NCI-H524 (cell line): ENCODE measurements at places on chromosomes 2 and 18.

DNA sequence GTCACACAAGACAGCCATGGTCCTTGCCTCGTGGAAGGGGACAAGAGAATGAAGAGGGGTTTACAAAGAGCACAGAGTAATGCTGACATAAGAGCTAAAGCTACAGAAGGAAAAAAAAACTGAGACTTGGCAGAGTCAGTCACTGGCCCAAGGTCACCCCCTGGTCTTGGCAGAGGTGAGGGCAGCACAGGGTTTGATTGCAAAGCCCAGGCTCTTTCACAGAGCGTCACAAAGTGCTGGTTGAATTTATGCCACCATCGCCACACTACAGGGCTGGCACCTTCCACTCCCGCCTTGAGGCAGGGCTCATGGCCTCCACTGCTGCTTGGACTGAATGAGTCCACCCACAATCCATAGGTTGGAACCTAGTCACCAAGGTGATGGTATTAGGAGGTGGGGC, 190.2 kb downstream of the INHBB start:
- DNase-seq = no peak

GRCh38 chr2:212428681-212429478, 109.7 kb downstream of the ERBB4 start:
- DNase-seq = no peak

GRCh38 chr2:56537756-56538155, 354.0 kb downstream of the CCDC85A start:
- DNase-seq = no peak

DNA sequence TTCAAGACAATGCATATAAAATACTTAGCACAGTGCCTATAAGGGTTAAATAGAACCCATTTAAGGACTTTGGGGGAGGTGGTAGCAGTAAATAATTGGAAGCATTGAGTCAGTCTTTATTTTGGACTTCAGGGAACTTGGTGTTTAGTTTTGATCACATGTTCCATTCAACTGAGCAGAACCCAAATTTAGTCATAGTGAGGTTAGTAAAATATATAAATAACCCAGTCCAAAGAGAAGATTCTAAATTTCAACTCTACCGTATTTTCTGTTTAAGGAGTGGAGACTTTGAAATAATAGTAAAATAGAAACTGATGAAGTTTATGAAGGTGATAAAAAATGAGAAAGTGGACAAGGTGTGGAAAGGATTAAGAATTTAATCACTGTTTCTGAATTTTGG, 19.7 kb downstream of the TWSG1 start:
- DNase-seq = no peak

- no peak for DNase-seq
Observed at GRCh38 chr2:187168720-187169713, 279.0 kb downstream of the CALCRL start.

GRCh38 chr2:127597984-127598380, 48.0 kb upstream of the GPR17 start:
- DNase-seq = no peak

- DNase-seq = no peak
Observed at GRCh38 chr2:230077851-230078547, 9.3 kb upstream of the SLC16A14 start.

DNA sequence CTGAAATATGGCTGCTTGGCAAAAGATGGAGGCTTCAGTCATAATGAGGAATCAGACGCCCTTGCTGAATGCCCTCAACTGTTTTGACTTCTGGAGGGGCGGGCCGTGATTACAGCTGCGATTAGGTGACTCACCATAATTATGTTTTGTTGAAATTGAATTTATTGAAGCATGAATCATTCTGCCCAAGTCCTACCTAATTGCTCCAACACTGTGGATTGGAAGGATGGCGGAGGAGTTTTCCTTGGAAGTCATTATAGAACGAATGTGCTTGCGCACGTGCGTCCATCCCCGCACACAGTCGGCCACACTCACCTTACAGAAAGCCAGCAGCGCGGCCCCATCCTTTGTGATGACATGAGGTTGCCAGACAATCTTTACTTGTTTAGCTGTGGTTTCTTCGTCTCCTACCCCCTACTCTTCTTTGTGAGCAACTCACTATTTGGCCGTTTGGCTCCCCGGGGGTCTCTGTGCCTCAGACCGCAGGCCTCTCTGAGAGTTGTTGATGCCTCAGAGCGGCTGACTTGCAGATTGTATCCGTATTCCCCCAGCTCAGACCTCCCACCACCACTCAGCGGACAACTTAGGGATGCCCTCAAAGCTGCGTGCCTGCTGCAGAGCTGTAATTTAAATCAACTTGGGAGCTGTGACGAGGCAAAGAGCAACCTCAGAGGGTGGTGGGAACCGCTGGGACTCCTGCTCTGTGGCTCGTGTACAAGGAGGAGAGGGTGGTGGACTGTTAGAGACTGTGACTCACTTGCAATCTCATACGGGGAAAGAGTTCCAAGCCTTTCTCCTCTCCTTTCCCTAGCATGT, 513.4 kb downstream of the TNS1 start:
- DNase-seq = no peak

- DNase-seq = peak; percentile 31
Observed at GRCh38 chr2:159151198-159152127, 135.0 kb downstream of the WDSUB1 start.

GRCh38 chr18:45374878-45375630, 240.2 kb upstream of the SLC14A2 start:
- DNase-seq = no peak

- no peak for DNase-seq
Observed at GRCh38 chr18:48889115-48889941, 61.4 kb downstream of the SMAD7 start.

GRCh38 chr2:237556773-237557632, 9.4 kb upstream of the PRLH start:
- DNase-seq = no peak

DNA sequence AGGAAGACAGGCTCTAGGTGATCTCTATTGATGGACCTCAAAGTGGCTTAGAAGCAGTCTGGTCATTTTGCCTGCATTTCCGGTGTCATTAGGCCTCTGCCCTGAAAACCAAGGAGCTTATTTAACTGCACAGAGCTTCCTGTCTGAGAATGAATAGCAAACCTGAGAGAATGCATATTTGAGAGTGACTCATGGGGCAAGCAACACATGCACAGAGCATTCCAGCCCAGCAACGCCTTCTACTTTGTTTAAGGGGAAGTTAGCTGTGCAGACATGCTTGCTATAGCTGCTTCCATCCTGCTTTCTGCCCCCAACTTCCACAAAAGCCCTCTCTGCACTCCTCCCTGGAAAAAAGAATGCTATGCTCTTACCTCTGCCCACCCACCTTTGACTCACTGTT, 232.8 kb downstream of the GRB14 start:
- DNase-seq = no peak

GRCh38 chr2:57943315-57943714, 103.3 kb upstream of the VRK2 start:
- DNase-seq = no peak

DNA sequence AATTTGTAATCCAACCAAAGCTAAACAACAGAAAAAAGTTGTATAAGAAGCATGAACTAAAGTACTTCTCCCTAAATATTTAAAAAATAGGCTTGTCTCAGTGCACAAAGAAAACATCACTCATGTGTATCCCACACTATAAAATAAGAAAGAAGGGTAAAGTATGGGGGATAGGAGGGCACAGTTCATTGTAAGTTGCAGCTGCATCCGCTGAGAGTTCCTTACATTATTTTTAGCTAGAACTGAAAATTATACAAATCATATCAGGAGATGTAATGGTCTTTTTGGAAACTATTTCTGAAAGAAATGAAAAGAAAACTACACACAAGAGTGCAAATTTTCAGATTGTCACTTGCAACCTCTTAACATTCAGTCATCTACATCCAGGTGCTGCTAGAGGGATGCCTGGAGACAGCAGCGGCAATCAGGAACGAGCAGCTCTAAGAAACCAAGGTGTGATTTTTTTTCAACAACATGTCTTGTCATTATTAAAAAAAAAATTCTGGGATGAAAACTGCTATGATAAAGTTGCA, 273.6 kb downstream of the ASXL3 start:
- DNase-seq = no peak

- peak; percentile 98 for DNase-seq
Observed at GRCh38 chr2:5691985-5692529, at the start of gene SOX11. Gene SOX11 (plus strand): TSS chr2:5692384. CDS start chr2:5692722, 338 bp downstream.

GRCh38 chr2:232261776-232262175, 116.8 kb upstream of the ALPP start:
- no peak for DNase-seq

- no peak for DNase-seq
Observed at GRCh38 chr2:26904839-26905238, 56.9 kb downstream of the DPYSL5 start.

- DNase-seq = no peak
Observed at GRCh38 chr2:53787614-53788289, 908 bp downstream of the ERLEC1 start.

DNA sequence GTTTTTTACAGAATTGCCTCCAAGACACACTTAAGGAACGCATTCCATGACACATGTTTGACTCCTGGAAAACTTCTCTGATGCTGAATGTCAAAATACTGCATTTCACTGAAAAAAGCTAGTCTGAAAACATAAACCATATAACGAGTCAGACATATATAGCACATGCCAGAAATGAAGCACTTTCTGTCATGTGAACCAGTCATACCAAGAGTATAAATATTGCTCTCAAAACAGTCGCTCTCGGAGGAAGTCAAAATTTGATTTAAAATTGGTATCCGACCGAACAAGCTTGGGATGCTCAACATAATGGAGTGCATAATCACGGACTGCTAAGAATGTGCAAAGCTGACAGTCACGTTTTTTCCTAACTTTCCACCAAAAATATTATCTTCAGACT, 115.9 kb downstream of the PIEZO2 start:
- DNase-seq = no peak

- DNase-seq = no peak
Observed at GRCh38 chr2:147649998-147650397, 194.8 kb upstream of the ACVR2A start.

- no peak for DNase-seq
Observed at GRCh38 chr18:13006531-13007247, 15.5 kb downstream of the CEP192 start.

DNA sequence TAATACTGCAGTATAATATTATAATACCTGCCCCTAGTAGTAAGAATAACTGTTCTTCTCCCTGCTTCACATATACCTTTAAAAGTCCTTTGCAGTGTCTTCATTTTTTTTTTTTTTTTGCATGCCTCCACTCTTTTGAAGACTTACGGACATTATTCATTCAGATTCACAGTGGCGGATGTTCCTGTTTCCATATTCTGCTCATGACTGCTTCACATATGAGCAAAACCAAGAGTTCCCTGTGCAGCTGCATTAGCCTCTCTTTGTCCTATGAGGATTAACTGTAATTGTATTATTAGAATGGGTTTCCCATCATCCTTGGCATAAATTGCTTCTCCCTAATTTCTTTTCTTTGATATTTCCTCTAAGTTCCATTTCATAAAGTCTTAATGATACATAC, 12.8 kb downstream of the IL18RAP start:
- no peak for DNase-seq

- no peak for DNase-seq
Observed at GRCh38 chr2:38093527-38094165, 17.7 kb upstream of the CYP1B1 start.

DNA sequence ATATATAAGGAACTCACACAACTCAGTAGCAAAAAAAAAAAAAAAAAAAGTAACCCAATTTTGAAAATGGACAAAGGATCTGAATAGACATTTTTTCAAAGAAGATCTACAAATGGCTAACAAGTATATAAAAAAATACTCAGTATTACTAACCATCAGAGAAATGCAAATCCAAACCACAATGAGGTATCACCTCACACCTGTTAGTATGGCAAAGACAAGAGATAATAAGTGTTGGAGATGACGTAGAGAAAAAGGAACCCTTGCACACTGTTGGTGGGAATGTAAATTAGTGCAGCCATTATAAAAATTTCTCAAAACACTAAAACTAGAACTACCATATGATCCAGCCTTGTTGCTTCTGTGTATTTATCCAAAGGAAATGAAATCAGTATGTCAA, 5.8 kb upstream of the CNDP1 start:
- no peak for DNase-seq

- no peak for DNase-seq
Observed at GRCh38 chr2:160380000-160380570, 113.5 kb downstream of the RBMS1 start.

GRCh38 chr2:19547321-19547720, 188.9 kb upstream of the OSR1 start:
- DNase-seq = no peak

DNA sequence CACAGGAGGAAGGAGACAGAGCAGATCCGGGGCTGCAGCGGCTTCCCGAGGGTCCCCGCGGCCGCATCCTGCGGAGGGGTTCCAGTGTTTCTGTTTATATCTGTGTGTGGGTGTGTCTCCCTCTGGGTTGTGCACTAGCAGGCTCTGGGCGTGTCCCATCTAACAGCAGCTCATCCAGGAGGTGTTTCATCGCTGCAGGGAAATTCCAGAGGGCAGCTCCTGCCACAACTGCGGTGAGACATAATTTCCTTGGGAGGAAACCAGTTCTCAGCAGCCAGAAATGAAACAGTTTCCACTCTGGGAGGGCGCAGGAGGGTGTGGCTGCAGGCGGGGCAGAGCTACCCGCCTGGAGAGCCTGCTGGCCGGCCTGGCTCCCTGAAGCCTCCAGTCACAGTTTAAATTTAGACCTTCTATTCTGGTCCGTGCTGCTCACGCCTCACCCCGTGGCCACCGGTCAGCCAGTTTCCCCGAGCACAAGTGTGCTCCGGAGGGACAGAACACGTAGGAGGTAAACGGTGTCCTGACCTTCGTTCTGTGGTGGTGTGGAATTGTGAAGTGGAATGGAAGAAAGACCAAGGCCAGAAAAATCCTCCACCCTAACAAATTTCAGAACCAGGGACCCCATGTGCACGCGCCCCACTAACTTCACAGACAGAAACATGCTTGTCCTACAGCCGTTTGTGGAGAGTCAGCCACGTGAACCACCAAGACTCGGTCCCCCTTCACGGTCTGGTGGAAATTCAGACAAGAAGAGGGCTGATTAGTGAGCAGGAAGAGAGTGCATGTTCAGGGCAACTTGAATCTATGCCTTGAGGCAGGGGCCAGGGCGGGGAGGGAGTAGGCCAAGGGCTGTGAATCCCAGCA, 50.2 kb downstream of the TEX44 start:
- no peak for DNase-seq

DNA sequence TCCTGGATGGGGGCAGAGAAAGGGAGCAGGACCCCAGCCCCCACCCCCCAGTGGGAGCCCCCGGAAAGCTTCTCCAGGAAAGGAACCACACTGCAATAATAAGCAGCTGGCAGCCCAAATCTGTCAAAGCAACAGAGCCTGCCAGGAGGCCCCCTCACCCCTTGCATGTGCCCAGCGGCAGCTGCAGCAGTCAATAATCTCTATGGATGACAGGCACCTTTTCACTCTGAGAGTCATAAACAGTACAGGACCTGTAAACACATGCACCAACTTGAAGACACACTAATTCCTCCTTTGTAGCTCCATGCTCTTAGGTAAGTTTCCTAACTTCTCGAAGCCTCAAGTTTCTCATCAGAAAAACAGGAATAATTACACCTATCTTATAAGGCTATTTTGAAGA, 26.2 kb upstream of the KDM3A start:
- peak; percentile 63 for DNase-seq

- DNase-seq = no peak
Observed at GRCh38 chr2:197986977-197987376, 182.6 kb downstream of the PLCL1 start.

GRCh38 chr2:112488201-112488600, 6.2 kb downstream of the TTL start:
- DNase-seq = no peak

- no peak for DNase-seq
Observed at GRCh38 chr18:4256766-4257417, 198.2 kb downstream of the DLGAP1 start.

- DNase-seq = no peak
Observed at GRCh38 chr2:10382354-10383061, 65.6 kb downstream of the ODC1 start.

- DNase-seq = no peak
Observed at GRCh38 chr2:164030623-164031022, 294.8 kb upstream of the FIGN start.
